ENCODE measurements at places on chromosomes 11 and 22. TPM values are rescaled to one million over a fixed set of nuclear protein-coding genes. Genes with fewer than 3 reads are reported as not detected.
A peak's percentile ranks its signal among the peaks of the same experiment; 100 is the strongest.

- DNase-seq, result peak; percentile 46
These were observed 456 bp downstream of the AAMDC start for GRCh38 chr11:77821349-77821851.

The SRRD gene
- polyA plus RNA-seq, result 21.0 TPM

The AMBRA1 gene
- polyA plus RNA-seq, result 13.8 TPM

The CYP2R1 gene
- polyA plus RNA-seq, result 14.2 TPM

The MISFA gene
- 7.3 TPM for polyA plus RNA-seq

The LRRC74B gene
- polyA plus RNA-seq, result 0.24 TPM

All from muscle of arm (tissue), 14 donors.